A549 (cell line): ENCODE measurements at places on chromosomes 4 and X. TPM values are rescaled to one million over a fixed set of nuclear protein-coding genes. Genes with fewer than 3 reads are reported as not detected.

- no peak for DNase-seq
Measured at GRCh38 chr4:1763550-1764080, 29.5 kb upstream of the FGFR3 start.

DNA sequence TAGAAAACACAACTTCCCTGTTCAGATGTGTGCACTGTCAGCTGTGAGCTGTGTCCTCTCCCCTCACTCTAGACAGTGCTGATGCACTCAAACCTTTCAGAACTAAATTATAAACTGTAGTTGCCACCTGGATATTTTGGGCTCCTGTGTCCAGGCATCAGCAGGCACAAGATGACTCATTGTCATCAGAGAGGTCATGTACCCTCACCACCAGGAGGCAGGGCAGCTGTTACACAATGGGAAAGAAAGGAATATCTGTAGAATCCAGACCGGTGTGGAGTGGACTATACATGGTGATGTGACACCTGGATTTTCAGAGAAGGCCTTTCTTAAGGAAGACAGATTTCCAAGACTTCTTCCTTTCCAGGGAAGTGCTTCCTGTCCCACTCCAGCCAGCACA, 854.4 kb upstream of the AGA start:
- no peak for DNase-seq

GRCh38 chr4:30495251-30495650, 224.9 kb upstream of the PCDH7 start:
- no peak for DNase-seq

GRCh38 chr4:107931775-107932321, 499 bp downstream of the CYP2U1 start:
- no peak for DNase-seq

DNA sequence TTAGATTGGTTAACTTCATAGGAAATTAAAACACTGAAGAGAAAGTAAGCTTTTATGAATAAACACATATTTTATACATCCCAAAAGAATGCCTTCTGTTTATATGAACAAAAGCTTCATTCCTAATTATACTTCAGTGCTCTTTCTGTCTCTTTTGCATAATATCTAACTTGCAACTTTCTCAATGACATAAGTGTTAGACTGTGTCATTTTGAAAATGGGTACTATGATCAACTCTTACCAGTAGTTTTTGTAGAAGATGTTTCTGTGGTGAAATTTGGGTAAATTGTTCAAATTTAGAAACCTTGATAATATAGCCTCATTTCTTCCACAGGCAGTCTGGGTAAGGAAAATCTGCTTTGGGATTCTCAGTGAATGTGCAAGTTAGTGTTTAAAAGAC, 991.4 kb downstream of the CCSER1 start:
- no peak for DNase-seq

DNA sequence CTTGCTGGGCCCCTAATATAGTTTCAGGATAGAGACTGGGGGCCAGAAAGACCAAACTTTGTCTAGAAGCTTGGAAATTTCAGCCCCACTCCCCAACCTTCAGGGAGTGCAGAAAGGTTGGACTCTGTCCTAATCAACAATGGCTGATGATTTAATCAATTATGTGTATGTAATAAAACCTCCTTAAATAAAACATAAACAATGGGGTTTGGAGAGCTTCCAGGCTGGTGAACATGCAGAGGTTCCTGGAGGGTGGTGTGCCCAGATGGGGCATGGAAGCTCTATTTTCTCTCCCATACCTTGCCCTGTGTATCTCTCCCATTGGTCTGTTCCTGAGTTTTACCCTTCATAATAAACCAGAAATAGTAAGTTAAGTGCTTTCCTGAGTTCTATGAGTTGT, 174.2 kb downstream of the GC start:
- no peak for DNase-seq

DNA sequence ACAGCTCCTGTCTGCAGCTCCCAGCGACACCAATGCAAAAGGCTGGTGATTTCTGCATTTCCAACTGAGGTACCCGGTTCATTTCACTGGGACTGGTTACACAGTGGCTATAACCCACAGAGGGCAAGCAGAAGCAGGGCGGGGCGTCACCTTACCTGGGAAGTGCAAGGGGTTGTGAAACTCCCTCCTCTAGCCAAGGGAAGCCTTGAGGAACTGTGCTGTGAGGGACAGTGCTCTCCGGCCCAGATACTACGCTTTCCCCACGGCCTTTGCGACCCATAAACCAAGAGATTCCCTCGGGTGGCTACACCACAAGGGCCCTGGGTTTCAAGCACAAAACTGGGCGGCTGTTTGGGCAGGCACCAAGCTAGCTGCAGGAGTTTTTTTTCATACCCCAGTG, 218.9 kb downstream of the PPP3CA start:
- DNase-seq = no peak

GRCh38 chr4:132383571-132384199, 765.4 kb upstream of the PCDH10 start:
- DNase-seq = no peak

GRCh38 chrX:19827088-19827487, 60.3 kb downstream of the SH3KBP1 start:
- DNase-seq = no peak

GRCh38 chr4:158102904-158103303, 69.9 kb downstream of the GASK1B start:
- DNase-seq = no peak

DNA sequence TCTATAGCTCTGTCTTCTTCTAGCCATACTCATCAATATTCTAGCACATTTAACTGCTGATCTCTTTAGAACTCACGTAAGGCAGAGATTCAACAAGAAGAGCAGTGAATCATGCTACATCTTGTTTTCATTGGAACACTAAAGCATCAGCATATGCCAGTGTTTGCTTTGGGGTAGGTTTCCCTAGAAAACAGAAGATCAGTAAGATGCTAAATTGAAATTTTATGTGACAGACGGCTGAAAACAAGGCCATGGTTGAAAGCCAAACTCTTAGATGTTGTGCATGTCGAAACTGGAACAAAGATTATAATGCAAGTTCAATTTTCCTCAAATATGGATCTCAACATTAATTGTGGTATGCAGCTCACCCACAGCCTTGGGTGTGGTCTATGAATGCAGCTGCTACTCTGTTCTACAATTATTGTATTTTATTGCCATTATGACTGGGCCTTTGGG, 107.6 kb downstream of the PDLIM5 start:
- no peak for DNase-seq

GRCh38 chr4:77629885-77630284, 24.3 kb downstream of the CXCL13 start:
- no peak for DNase-seq

DNA sequence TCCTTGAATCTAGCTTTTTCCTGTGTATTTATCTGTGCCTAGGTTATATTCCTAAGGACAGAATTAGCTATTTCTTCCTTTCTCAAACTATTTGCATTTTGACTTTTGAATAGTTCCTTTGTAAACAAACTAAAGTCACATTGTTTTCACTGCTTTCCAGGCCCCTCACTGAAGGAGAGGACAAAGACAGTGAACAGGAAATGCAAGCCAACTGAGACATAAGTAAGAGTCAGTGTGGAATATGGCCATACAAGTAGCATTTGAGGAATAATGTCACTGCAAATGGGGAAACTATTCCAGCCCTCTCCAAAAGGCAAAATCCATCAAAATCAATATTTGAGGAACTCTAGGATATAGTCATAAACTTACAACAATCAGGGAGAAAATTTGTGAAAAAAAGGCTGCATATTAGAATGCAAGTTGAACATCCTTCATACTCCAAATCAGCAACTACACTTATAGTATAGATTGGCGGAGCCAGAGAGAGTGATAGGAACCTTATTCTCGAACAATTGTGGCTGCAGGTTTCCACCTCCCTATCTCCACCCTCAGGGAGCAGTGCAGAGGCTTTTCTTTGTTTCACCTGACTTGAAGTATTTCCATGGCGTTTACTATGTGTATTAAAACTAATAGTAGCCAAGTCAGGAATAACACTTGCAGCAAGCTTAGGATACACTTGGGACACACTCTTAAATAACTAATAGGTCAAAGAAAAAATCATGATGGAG, 1110.4 kb upstream of the ADGRL3 start:
- no peak for DNase-seq

DNA sequence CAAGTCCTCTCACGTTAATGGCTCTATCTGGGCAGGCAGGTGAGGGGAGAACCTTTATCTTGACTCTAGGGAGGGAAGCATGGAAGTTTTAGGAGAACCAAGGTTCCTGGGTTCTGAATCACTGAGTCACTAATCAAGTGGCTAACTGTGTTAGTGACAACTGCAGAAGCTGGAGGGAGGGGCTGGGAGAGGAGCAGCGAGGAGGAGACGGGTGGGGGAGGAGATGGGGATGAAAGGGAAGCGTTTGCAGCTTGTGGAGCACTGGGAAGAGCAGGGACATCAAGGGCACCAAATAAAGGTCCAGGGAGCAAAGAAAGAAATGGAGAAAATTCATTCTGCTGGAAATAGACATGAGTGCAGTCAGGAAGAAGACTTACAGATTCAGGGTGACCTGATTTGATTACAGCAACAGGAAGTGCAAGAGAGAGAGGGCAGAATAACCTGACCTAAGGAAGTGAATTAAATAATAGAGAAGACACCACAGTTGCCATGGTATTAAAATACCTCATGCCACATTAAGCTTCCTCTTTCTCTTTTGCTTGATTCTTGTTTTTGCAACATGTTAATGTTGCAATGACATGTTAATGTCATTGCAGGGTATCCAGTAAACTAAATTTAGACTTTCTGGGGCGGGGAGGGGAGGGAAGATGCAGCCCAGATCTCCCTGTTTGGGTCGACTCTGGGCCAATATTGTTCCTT, 4.5 kb upstream of the SETD7 start:
- DNase-seq = no peak

DNA sequence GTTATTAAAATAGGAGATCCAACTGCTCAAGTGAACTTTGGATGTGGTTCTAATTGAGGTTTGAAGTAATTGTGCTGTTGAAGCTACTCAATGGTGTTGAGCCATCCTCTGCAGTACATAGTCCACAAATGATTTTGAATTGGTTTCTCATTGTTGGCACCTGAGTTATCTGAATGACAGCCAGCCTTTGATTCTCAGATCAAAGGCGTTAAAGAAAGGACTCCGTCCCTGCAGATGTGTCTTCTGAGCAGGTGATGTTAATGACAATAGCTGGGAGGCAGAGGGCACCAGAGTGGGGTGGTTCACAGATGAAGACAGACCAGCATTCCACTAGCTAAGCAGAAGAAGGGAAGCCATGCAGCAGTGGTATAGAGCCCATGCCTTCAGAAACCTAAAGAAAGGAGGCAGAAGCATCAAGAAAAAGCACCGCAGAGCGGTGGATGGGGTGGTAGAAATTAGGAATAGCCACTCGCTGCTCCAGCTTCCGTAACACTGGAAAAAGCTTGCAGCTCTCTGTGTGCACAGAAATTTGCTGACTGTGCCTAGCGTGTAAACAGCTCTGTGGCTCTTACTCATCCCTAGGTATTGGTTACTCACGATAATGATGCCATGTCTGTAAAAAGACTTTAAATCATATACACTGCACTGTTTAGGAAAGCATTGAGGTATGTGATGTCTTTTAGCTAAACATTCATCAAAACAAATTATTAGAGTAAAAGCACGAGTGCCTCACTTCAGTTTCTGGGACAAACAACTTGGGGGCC, 79.2 kb upstream of the CLCN4 start:
- DNase-seq = no peak

DNA sequence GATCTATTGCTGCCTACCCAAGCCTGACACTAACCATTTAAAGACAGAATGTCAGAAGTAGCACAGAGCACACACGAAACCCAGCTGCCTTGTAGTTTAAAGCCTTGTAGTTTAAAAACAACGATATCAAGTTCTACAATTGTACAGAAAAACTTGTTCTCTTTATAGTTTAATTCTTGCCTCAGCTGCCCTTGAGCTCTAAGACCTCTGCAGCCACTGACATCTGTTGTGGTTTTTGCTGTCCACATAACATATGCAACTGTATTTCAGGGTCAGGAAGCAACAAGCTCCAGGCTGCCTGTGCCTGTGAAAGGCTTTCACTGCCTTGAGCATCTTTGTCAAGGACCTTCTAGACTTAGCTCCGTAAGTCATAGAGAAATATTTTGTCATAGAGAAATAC, 227.2 kb downstream of the SPCS3 start:
- no peak for DNase-seq

DNA sequence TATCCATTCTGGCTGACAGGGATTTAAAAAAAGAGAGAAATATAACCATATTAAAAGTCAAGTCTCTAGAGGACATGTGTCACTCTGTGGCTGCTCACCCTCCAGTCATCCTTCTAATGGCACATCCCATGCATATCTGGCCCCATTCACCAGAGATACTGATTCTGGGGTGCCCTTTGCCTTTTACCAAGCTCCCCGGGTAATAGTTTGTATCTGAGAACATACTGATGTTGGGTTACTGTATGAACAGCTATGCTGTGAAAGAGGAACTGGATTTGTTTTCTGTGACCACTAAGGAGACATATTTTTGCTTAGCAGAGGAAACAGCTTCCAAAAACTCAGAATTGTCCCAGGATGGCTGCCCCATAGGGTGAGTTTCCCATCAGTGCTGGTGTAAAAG, 56.0 kb downstream of the SAT1 start:
- DNase-seq = no peak

DNA sequence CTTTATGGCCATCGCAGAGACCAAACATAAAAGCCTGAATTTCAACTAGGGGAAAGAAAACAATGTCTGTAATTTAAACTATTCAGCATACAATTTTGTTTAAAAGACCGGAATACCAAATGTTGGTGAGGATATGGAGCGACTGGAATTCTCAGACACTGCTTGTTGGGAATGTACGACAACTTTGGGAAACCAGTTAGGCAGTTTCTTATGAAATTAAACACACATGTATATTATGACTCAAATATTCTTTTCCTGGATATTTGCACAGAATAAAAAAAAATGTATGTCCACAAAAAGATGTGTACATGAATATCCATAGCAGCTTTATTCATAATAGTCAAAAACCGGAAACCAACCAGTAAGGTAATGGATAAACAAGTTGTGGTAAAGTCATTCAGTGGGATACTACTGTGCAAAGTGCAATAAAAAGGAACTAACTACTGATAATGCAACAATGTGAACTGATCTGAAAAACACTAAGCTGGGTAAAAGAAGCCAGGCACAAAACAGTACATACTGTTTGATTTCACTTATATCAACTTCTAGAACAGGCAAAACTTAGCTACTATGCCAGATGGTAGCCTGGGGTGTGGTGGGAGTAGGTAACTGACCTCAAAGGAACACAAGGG, 152.7 kb upstream of the FTHL17 start:
- DNase-seq = no peak

DNA sequence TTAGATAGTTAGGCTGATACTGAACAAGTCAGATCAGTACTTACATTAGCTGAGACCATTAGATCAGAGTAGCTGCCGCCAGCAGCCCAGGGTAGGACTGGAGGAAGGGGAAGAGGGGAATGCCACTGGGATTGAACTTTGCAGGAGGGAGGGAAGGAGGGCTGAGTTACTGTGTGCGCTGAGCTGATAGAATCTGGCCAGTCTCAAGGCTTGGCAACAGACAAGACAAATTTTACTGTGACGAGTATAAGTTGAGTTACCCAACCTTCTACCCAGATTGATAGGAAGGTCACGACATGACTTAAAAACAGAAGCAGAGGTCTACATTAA, 372.1 kb downstream of the OPHN1 start:
- no peak for DNase-seq

GRCh38 chr4:124212815-124213630, 499.5 kb downstream of the ANKRD50 start:
- no peak for DNase-seq

EREG gene
- polyA plus RNA-seq = 32.6 to 39.7 TPM (median 34.0 TPM) in 3 replicates

DCAF12L1 gene
- not detected in 3 replicates for polyA plus RNA-seq

TRIM61 gene
- not detected in 3 replicates for polyA plus RNA-seq

FOXO4 gene
- polyA plus RNA-seq = 1.3 to 2.6 TPM (median 2.3 TPM) in 3 replicates

STPG2 gene
- not detected in 3 replicates for polyA plus RNA-seq

LIMCH1 gene
- 51.6 to 53.9 TPM (median 52.9 TPM) in 3 replicates for polyA plus RNA-seq

GPR101 gene
- not detected in 3 replicates for polyA plus RNA-seq

SYN1 gene
- polyA plus RNA-seq = 0.05 to 0.21 TPM (median 0.14 TPM) in 3 replicates

AKAP14 gene
- not detected in 3 replicates for polyA plus RNA-seq

C4orf36 gene
- polyA plus RNA-seq = 1.5 to 2.9 TPM (median 2.5 TPM) in 3 replicates

MAGEA11 gene
- polyA plus RNA-seq = not detected in 3 replicates
